ENCODE measurements at places on chromosomes 13 and 19. TPM values are rescaled to one million over a fixed set of nuclear protein-coding genes. Genes with fewer than 3 reads are reported as not detected.

Gene KLK14
- 0.99 TPM for total RNA-seq

Gene APOC4
- total RNA-seq: not detected

Gene LIM2
- not detected for total RNA-seq

Gene LILRB3
- total RNA-seq: not detected

Gene B3GNT3
- total RNA-seq: 0.23 TPM

Gene LYL1
- total RNA-seq: 3.4 TPM

Gene INSR
- total RNA-seq: 46.5 TPM

Gene APOC1
- 18.6 TPM for total RNA-seq

Gene VSTM1
- total RNA-seq: not detected

DNA sequence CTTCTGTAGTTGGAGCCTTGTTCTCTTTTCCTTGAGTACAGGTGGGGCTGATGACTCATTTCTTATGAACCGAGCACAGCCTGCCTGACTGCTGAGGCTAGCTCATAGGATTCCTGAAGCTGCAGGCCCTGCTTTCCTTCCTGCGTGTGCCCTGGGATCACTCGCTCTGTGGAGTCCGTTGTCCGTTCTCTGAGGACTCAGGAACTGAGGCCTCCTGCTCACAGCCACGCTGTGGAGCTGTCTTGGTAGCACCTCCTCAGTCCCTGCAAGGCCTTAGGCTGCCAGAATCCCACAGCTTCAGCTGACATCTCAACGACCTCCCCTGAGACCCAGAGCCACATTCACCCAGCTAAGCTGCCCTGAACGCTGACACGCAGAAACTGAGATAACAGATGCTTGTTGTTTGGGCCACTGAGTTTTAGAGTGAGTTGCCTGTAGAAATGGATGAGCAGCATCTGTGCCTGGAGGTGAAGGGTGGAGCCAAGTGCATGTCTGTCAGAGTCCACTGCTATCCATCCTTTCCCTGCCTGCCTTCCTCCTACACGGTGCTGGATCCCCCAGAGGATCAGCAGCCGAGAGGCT is 72.9 kb downstream of the ARHGEF7 start:
- H3K4me3 ChIP-seq: no peak overlapping the region
- H3K4me1 ChIP-seq: peaks cover 35% of the 10 kb centered on the region
- H3K27me3 ChIP-seq: no peaks in the 10 kb centered on the region

DNA sequence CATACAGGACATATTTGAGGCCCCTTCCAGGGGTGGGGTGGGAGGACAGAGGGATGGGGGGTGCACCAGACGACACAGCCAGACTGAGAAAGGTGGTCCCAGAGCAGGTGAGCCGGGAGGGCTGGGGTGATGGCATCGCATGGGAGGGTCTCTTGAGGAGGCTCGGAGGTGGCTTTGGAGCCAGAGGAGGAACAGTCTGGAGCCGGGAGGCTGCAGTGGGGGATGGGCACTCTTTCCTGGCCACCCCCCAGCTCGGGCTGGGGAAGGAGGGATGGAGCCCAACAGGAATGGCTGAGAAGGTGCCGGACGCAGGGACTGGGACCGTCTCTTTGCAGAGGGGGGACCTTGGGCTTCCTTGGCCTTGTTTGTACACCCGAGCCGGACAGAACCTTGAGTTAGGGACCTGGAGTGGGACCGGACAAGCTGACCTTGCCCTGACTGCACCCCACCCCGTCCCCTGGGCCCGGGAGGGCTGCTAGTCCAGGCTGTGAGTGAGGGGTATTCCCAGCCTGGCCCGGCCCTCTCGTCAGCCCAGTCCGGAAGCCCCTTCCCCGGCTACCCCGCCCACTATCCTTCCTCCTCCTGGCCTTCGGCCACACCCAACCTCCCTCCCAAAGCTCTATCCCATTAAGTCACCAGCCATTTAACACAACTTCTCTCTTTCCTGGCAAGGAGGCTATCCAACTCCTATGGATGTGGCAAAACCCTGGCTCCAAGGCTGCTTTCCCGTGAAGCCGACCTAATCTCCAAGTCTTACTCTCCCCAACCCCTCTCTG is 816 bp upstream of the TBXA2R start:
- no peak overlapping the region for H3K27ac ChIP-seq
- H3K4me3 ChIP-seq: peak overlapping the region; percentile 51
- DNase-seq: no peak
- H3K27me3 ChIP-seq: peaks cover 16% of the 10 kb centered on the region
- H3K4me1 ChIP-seq: peaks cover 10% of the 10 kb centered on the region

GRCh38 chr19:4589579-4590410 is 30.3 kb upstream of the SEMA6B start:
- H3K36me3 ChIP-seq: no peaks in the 10 kb centered on the region
- DNase-seq: no peak
- H3K4me1 ChIP-seq: peaks cover 3% of the 10 kb centered on the region

GRCh38 chr19:46704379-46705076 is 12.4 kb downstream of the PRKD2 start:
- DNase-seq: peak; percentile 86
- H3K4me3 ChIP-seq: no peak overlapping the region
- H3K27me3 ChIP-seq: no peaks in the 10 kb centered on the region
- no peaks in the 10 kb centered on the region for H3K4me1 ChIP-seq
- no peak overlapping the region for H3K27ac ChIP-seq
- H3K36me3 ChIP-seq: peaks cover 25% of the 10 kb centered on the region

DNA sequence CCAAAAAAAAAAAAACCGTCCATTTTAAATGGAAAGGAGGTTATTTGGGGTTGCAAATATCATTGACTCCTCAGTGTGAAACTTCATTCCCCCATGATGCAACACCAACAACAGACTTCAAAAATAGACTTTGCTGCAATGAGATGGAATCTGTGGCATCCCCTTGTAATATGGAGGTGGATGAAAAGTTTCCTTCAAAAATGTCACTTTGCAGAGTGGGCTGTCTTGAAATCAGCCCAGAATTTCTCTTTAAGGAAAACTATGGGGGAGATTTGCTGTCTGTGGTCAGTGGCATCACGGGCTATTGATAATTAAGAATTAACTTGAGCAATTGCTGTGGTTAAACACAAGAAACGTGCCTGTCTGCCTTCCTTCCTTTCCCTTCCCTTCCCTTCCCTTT is 1.5 kb downstream of the GPR18 start:
- no peak overlapping the region for H3K27ac ChIP-seq
- peaks cover 14% of the 10 kb centered on the region for H3K36me3 ChIP-seq
- no peak overlapping the region for H3K4me3 ChIP-seq
- DNase-seq: no peak
- no peaks in the 10 kb centered on the region for H3K4me1 ChIP-seq

GRCh38 chr13:89577301-89577700 is 1770.2 kb upstream of the MIR17HG start:
- H3K4me3 ChIP-seq: no peak overlapping the region
- H3K27ac ChIP-seq: no peak overlapping the region
- no peaks in the 10 kb centered on the region for H3K4me1 ChIP-seq
- no peaks in the 10 kb centered on the region for H3K36me3 ChIP-seq
- DNase-seq: no peak

GRCh38 chr19:3669082-3669946 is 31.0 kb downstream of the PIP5K1C start:
- peaks cover 2% of the 10 kb centered on the region for H3K36me3 ChIP-seq
- no peaks in the 10 kb centered on the region for H3K27me3 ChIP-seq
- no peak overlapping the region for H3K27ac ChIP-seq
- no peak for DNase-seq
- H3K4me3 ChIP-seq: no peak overlapping the region
- H3K4me1 ChIP-seq: peaks cover 25% of the 10 kb centered on the region

- H3K27me3 ChIP-seq: no peaks in the 10 kb centered on the region
- no peak overlapping the region for H3K27ac ChIP-seq
These were observed 121.6 kb downstream of the MAB21L1 start for GRCh38 chr13:35354882-35355281.

- H3K27ac ChIP-seq: peak overlapping the region; percentile 99
- H3K36me3 ChIP-seq: no peaks in the 10 kb centered on the region
- peaks cover 25% of the 10 kb centered on the region for H3K4me1 ChIP-seq
- peak; percentile 56 for DNase-seq
- no peaks in the 10 kb centered on the region for H3K27me3 ChIP-seq
- H3K4me3 ChIP-seq: peak overlapping the region; percentile 88
These were observed 1.7 kb downstream of the UBXN6 start for GRCh38 chr19:4455719-4456475.

GRCh38 chr13:70043685-70044084 is 63.9 kb upstream of the ATXN8OS start:
- no peaks in the 10 kb centered on the region for H3K27me3 ChIP-seq
- no peak overlapping the region for H3K4me3 ChIP-seq
- DNase-seq: no peak
- H3K27ac ChIP-seq: no peak overlapping the region
- no peaks in the 10 kb centered on the region for H3K4me1 ChIP-seq

DNA sequence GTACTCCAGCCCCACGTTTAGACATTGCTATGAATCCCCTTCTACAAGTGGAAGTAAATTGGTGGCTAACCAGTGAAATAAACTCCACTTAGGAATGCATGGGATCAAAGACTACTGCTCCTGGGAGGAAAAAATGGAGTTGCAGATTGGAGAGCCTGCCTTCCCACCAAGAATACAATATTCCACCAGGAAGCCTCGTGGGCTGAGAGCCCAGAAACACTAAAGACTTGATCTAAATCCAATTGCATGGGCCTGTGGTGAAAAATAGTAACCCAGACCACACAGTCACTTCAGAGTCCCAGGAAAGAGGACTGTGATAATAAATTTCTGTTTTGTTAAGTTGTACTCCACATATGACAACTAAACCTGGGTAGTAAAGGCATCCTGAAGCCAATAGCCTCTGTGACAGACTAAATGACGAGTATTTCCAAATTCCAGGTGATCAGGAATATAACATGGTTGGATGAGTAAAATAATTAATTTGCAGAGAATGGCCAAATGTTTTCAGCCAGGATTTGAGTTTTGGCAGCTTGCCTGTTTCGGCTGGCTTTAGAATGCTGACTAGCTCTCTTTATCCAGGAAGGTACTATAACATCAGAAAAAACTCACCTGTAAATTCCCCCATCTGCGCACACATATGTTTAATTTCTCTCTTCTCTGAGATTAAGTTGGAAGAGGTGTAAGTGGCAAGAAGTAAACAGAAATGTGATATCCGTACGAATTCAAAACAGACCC is 480.3 kb downstream of the LIG4 start:
- no peaks in the 10 kb centered on the region for H3K36me3 ChIP-seq

DNA sequence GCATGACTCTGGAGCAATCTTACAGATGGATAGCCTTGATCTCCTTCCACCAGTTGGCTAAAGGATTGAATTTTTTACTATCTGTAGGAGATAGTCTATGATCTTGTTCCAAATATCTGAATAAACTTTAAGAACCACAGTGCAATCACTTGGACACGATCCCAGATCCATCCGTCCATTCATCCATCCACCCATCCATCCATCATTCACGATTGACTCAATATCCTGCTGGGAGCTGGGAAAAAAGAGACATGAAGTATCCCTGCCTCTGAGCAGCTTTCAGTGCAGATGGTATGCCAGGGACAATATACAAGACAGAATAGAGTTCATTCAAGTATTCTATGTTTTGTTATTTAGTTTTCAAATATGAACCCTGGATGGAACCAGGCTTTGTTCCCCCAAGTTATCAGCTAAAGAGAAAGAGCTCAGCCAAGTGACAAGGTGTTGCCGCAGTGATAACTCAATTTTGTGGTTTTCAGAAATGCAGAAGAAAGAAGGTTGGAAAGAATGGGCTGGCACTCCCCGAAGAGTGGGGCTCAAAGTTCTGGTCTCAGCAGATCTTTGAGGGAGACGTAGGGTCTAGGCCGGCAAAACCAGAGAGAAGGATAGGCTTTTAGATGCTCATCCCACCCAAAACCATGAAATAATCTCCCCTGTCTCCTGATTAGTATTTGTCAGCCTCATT is 66.3 kb downstream of the IRS2 start:
- no peak overlapping the region for H3K27ac ChIP-seq
- no peaks in the 10 kb centered on the region for H3K27me3 ChIP-seq
- H3K4me3 ChIP-seq: no peak overlapping the region
- DNase-seq: no peak

Data from mesothelial cell of epicardium (in vitro differentiated cells).